ENCODE measurements at places on chromosomes 2 and 18.

GRCh38 chr2:197223451-197223850 lies 87.1 kb downstream of the ANKRD44 start:
- no peak for DNase-seq

- no peak for DNase-seq
These were observed 29.9 kb downstream of the HS6ST1 start for GRCh38 chr2:128288781-128289180.

- DNase-seq, result no peak
These were observed 271.7 kb downstream of the TWIST2 start for GRCh38 chr2:239119346-239120126.

- no peak for DNase-seq
These were observed 89.7 kb downstream of the SPTBN1 start for GRCh38 chr2:54545702-54546450.

DNA sequence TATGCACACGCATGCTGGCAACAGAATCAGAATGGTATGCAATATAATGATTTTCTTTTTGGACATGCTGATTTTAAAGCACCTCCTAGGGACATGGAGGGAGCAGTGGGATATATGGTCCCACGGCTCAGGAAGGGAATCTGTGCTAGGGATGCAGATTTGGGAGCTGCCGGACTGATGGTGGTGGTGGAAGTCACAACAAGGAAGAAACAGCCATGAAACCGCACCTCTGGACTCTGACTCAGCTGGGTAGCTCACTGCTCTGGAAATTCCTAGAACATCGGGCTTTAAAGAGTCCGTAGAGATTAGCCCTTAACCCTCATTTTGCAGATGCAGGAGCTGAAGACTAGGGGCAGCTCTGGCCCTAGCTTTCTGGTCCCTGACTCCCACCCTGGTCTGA lies 364.3 kb upstream of the KLHL29 start:
- no peak for DNase-seq

Measured in retina (tissue), 1 donor.